ENCODE measurements at places on chromosomes 7 and 10.
A peak's percentile ranks its signal among the peaks of the same experiment; 100 is the strongest.

GRCh38 chr10:77909749-77910375 is 16.7 kb downstream of the DLG5 start:
- no peak for DNase-seq

GRCh38 chr10:112977426-112977898 is 27.4 kb downstream of the TCF7L2 start:
- DNase-seq = no peak

DNA sequence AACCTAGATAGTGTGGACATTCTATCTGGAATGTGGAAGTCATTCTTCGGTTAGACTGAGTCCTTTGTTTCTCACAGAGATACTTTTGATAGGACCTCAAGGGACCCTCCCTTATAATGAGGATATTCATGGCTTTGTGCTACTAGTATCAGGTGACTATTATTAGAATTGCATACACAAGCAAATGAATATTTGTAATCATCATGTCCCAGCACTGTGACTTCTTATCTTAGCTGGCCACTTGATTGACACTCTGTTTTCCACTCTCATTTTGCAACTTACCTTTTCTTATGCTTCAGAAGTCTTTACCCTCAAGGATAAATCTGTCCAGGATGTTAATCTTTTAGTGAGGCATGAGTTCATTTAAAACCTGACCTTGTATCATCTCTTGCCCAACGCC is 268.2 kb upstream of the FZD1 start:
- no peak for DNase-seq

GRCh38 chr7:45162943-45163691 is 5.5 kb downstream of the RAMP3 start:
- DNase-seq = no peak

DNA sequence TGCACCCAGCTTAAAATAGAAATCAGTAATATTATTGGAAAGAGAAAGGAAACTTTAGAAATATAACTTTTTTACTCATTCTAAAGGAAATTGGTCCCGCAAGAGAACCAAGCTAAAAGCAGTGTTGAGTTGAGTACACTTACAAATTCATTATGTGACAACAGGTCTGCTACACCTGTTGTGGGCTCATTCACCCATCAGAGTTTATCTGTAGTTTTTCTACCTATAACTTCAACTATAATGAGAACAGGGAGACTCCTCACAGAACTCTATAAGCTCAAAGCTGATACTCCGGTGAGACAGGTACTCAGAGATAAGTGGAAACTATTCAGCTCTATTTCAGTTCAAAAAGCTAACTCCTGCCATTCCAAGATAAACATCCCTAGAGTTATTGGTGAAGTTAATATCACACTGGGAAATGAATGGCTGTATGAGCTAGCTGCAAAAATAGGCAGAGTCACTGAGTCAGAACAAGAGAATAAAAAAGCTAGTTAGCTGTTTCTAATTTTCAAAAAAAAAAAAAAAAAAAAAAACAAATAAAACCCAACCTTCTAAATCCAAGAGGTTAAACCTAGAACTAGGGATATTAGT is 121.3 kb downstream of the PPP1R3A start:
- no peak for DNase-seq

DNA sequence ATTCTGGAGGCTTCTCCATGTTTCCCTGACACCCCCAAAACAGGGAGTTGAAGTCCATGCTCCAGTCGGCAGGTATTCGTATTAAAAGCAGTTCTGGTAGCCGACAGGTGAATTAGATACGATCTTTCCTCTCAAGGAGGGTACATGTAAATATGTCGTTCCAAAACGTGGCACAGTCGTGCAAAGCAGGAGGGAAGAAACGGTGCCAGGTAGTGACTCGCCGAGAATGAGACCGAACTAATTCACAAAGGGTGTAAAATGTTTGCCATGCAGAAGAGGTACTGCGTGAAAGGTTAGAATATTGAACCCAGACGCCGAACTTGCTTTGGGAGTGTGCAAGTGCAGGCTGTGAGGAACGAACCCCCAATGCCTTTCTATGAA is 483 bp downstream of the EDRF1 start:
- no peak for DNase-seq

GRCh38 chr10:80275756-80276155 is 13.7 kb downstream of the MAT1A start:
- DNase-seq = no peak

DNA sequence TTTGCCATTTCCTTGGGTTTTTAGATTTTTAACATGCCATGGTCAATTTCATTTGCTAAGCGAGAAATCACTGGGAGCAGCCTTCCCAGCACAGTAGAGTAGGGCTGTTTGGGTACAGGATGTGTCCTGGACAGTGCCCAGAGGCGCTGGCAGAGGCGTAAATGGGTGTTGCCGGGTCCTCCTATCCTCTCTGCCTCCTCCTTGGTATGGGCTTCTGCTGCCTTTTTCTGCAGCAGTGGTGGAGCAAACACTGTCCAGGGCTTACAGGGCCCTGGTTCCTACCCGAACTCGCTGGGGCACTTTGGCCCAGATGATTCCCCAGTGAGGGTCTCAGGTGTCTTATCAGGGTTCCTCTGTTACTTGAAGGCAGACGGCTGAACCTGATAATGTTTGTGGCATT is 298.3 kb downstream of the RPS24 start:
- no peak for DNase-seq

GRCh38 chr10:102133373-102134195 is 744 bp downstream of the PPRC1 start:
- DNase-seq = peak; percentile 3

DNA sequence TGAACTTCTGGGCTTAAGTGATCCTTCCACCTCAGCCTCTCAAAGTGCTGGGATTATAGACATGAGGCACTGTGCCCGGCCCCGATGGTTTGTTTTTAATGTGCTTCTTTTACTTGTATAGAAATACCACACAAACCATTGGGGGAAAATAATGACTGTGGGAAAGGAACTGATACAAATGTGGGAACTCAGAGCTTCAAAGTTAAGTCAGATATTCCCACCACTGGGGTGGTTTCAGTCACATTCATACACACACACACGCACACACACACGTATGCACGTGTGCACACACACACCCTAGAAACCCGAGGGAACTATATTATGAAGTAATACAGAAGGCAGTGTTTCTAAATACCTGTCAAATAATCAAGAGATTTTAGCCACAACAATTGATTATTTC is 17.0 kb downstream of the CPA4 start:
- no peak for DNase-seq

- no peak for DNase-seq
These were observed 31.1 kb downstream of the TBATA start for GRCh38 chr10:70753841-70754621.

GRCh38 chr7:128710481-128710880 is 28.7 kb upstream of the CALU start:
- DNase-seq = no peak

GRCh38 chr7:104552102-104552501 is 223.7 kb downstream of the LHFPL3 start:
- no peak for DNase-seq

DNA sequence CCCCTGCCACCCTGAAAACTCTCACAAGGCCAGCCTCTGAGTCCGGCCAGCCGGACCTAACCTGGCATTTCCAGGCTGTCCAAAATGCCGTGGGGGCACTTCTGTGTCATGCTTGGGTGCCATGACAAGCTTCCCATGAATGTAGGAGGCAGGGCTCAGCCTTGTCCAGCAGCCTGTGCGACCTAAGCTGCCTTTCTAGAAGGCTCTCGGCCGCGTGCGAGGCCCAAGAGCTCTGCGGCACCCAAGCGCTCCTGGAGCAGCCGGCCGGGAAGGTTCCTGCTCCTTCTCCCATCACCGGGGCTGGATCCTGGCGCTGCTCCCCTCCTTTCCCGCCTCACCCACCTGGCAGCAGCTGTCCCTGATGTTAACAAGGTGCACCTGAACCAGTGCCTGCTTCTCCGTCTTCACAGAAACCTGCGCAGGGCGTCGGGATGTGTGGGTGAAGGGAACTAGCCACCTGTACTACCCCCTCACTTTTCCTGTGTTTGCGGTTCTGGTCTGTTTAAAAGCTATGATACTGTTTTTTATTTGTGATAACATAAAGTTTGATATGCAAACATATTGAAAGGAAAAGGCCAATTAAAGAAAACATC is 6.1 kb downstream of the GPER1 start:
- no peak for DNase-seq

DNA sequence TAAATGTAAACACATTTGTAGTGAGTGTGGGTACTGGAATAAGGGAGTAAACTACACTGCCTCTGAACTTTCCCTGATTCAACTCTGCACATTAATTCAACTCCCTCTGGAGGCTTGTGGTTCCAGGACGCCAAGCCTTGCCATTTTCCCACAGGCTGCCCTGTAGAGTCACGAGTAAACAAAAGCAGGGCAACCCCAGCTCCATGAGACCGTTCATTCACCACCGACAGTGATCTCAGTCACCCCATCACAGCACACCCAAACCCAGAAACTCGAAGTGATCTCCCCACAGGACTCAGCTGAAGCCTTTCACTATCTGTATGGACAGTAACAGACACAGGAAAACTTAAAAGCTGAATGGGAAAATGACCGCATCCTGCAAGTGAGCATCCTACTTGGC is 218.8 kb upstream of the FRMD4A start:
- no peak for DNase-seq

DNA sequence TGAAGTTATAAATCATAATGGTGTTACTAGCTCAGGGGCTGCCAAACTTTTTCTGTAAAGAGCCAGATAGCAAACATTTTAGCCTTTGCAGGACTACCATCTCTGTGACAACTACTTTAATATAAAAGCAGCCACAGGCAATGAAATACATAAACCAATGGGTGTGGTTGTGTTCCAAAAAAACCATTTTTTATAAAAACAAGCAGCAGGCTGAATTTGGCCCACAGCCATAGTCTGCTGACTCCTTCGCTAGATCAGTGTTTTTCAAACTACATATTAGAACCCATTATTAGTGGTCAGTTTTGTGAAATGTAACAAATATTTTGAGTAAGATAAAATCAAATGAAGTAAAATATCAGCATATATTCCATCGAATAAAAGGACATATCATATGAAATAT is 13.6 kb downstream of the GNG11 start:
- DNase-seq = no peak

- DNase-seq = no peak
These were observed 5.1 kb upstream of the GRID1 start for GRCh38 chr10:86371691-86372090.

DNA sequence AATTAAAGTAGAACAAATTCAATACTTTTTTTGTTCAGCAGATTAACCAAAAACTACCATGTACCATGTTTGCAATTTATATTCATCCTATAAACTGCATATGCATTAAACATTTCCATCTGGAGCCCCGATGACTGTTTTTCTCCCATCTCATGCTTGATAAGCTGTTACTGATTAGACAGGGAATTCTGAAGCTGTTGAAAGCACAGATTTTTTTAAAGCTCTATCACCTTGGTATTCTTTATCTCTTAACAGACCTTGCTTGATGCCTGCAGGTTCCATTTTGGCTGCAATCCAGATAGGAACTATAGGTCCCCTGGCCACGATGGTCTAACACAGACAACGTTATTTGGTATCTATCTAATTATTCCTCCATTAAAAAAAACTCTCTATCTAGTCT is 961.7 kb downstream of the CNTNAP2 start:
- no peak for DNase-seq

- DNase-seq = no peak
These were observed 1.3 kb downstream of the PFKFB3 start for GRCh38 chr10:6204063-6204340.

GRCh38 chr10:124648738-124649137 is 95.4 kb downstream of the FAM53B start:
- DNase-seq = peak; percentile 72

DNA sequence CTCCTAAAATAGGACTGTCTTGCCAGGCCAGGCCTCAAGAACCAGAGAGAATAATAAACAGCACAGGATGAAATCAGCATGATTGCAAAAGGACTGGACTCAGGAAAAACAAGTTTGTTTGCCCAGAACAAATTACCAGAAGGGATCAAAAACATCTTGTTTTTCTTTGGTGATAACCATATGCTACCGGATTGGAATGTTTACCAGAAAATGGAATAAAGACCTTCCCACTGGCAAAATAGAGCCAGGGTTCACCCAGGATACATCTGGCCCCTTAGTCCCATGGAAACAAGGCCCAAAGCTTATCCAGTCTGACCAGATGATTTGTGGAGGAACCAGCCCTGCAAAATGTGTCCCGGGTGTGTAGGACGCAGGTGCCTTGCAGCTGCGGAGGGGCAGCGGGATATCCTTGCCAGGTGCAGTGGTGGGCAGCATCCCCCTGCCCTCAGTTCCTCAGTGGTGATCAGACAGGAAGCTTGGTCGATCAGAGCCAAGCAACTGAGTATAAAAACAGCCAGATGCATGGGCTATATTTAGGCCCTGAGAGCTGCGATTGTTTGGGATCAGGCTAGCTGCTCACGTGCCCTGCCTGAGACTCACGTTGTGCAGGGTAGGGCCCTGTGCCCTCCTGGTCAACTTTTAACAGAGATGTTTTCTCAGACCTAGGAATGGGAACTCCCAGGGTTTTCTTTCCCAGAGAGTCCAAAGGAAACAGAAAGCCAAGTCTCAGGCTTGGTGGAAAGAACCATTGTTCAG is 4.6 kb upstream of the ZNF22 start:
- no peak for DNase-seq

- no peak for DNase-seq
These were observed 168.7 kb upstream of the HABP2 start for GRCh38 chr10:113384181-113384580.

DNA sequence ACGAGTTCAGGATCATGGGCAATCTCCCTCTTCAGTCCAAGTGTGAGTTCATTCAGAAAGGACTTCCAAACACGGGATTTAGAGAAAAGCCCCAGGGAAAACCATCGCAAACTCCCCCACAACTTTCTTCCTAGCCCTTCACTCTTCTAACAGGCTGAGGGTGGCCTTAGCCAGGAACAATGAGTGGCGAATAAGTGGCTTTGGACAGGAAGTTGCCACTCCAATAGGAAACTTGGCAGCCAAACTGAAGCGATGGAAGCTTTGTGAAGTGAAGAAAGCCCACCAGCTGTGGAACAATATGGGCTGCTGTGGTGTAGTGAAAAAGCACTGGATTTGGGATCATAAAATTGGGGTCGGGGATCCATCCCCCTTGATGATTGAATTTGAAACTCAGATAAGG is 193.2 kb downstream of the TEX36 start:
- DNase-seq = peak; percentile 12

DNA sequence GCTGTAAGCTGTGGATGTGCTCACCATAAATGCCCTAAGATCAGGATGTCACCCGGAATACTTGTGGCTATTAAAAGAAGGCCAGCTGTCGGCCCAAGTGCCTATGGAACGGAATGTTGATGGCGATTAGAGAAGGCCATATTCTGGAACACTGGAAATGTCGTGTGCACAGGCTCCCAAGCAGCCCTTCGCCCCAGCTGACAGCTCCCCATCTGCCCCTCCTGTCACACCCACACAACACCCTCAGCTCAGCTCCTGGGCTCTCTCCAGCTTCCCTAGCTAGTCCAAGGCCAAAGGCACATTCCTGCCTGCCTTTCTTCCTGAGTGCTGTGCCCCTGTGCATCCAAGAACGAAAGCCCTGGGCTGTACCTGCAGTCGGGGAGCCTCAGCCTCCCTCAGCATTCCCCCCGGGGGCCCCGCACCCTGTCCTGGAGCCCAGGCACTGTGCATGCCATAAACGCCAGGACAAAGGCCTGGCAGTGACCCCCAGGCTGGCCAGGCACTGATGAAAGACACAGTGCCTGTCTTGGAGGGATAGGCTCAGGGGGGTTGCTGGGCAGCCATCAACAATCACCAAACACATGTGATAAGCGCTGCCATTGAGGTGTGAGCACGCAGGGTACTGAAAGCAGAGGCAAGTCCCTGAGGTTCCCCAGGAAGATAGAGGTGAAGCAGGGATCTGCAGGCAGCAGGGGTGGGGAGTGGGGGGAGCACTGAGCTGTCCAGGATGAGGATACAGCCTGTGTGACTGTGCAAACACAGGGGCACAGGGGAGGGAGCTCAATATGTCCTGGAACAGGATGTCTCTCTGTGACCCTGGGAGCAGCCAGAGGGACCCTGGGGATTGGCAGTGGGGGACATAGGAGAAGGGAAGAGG is 3.7 kb upstream of the LDB3 start:
- no peak for DNase-seq

All from DMS79 treated with DMSO at 0.1 percent for 48 hours (cell line).